ENCODE measurements at places on chromosomes 6 and 20.

DNA sequence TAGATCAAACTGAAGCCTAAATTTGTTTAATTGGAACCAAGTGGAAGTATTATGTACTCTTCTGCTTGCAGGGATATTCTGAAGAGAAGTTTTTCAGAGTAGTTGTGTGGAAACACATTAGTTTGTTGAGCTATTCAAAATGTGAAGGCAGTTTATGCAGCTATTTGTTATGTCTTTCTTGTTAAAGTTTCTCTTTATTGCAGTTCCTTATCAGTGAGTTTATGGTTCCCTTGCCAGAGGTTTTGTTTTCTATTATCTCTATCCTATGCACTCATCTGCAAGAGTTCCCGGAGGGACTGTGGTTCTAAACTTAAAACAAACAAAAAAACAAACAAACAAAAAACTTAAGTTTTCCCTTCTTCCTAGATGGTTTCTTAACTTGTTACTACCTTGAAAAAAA is 143.7 kb upstream of the SLC22A16 start:
- no peak for DNase-seq

DNA sequence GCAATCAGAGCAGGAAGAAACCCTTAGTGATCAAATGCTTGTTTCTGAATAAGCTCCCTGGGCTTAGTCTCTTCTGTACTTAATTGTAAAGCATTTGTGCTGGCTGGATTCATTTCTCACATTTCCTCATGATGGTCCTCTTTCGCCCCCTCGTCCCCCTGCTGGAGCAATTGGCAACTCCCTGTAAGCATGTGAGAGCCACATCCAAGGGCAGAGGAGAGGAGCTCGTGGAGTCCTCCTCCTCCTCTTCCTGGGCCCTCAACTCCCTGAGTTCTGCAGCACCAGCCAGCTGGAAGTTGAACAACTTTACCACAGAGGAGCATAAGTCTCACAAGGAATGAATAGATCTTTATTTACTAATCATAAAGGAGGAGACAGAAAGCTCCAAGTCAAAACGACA is 12.6 kb downstream of the ANKEF1 start:
- DNase-seq = no peak

- DNase-seq = no peak
Measured at GRCh38 chr6:16570946-16571345, 190.3 kb downstream of the ATXN1 start.

GRCh38 chr6:39681674-39682121 is 43.5 kb downstream of the KIF6 start:
- DNase-seq = no peak

DNA sequence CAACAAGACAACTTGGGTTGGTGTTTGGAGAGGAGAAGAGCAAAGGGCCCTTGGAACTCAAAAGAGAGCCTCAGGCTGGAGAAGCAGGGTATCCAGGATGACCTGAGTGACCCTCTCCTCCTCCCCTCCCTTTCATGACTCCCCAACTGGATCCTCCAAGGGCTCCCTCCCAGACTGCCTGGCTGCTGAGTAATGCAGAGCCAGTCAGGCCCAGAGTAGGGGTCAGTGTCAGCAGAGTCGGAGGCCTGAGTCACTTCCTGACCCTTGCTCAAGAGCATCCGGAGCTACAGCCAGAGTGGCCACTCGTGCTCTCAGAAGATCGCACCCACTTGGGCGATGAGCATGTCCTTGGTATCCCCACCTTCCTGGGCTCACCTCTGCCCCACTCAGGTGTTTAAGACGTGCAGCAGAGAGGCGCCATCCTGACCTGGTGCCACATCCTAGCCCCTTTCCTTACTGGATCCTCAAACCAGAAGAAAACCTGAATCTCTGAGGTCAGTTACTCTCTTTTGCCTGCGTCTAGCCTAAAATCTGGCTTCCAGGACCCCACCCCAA is 2.8 kb upstream of the MAPK13 start:
- no peak for DNase-seq

- no peak for DNase-seq
Measured at GRCh38 chr6:110897433-110897832, 22.8 kb downstream of the AMD1 start.

DNA sequence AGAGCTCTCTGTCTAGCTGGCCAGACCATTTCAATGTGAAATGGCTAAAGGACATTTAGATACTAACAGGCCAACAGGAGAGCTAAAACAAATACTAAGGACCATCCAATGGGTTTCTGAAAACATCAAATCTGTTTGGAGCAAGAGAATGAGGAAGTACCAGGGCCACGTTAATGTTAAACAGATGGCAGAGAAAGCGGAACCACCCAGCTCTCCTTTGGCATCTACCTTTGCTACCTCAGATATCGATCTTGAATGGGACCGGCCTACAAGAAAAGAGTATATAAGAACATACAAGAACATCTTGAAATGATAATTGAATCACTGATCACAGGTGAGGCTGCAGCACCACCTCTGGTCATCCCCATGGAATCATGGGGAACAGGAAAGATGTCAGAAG is 31.8 kb downstream of the KCNK5 start:
- DNase-seq = no peak

- DNase-seq = no peak
Measured at GRCh38 chr6:157993076-157993475, 11.4 kb downstream of the SYNJ2 start.
